ENCODE measurements at places on chromosomes 12 and 14. TPM values are rescaled to one million over a fixed set of nuclear protein-coding genes. Genes with fewer than 3 reads are reported as not detected.

DNA sequence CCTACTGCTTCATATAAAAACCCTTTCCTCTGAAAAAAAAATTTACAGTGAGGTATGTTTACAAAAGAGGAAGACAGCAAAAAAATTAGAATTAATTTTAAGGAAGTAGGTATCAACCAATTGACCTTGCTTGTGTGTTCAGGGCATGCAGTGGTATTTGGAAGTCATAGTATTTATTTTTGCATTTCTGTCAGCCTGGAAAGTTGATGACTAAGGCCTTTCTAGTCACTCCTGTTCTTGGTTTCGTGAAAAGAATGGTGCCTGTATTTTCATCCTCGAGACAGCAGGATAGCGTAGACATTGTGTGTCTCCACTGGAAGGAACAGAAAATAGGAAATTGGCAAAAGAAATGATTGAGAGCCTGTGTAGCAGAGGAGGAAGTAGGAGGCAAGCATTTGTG, 24.5 kb downstream of the SLC16A7 start:
- peak; percentile 43 for DNase-seq

Gene VPS29
- 120 TPM for polyA plus RNA-seq

Gene GLI1
- polyA plus RNA-seq = 0.45 TPM

Gene PLBD1
- polyA plus RNA-seq = 0.39 TPM

GRCh38 chr12:71092290-71092689, 65.5 kb downstream of the TSPAN8 start:
- DNase-seq = no peak

DNA sequence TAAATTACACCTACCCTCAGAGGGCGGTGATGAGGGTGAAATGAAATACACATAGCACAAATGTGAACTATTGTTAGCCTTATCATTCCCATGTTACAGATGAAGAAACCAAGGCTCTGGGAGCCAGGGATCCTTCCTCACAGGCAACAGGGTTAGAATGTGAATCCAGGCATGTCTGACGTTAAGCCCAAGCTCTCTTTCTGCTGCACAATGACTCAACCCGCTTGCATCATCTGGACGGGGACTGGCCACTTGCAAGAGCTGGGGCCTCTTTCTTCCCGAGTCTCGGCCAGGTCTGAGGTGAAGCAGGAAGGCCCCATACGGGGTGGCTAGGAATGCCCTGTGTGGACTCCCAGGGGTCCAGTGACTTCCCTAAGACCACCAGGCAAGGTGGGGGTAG, 105.2 kb downstream of the RBM19 start:
- no peak for DNase-seq

Gene TPPP2
- not detected for polyA plus RNA-seq

GRCh38 chr12:69331909-69332684, 16.1 kb upstream of the LYZ start:
- no peak for DNase-seq

Gene FGD6
- not detected for polyA plus RNA-seq

- DNase-seq = no peak
Observed at GRCh38 chr12:26546535-26547314, 286.3 kb downstream of the ITPR2 start.

Gene AMN1
- 29.2 TPM for polyA plus RNA-seq

DNA sequence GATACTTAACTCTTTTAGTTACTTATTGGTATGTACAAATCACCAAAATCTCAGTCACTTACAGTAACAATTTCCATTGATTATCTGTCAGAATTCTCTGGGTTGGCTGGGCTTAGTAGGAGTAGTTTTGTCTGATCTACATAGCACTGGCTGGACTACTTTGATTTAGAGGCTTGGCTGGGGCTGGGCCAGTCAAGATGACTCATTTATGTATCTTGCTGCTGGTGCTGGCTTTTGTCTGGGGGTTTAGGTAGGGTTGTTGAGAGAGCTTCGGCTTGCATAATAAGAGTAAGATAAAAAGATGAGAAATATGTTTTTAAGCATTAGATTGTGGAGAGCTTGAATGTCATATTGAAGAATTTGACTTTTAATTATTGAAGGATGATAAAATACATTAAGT, 1093.7 kb downstream of the SLC6A15 start:
- DNase-seq = no peak

Gene MORN3
- polyA plus RNA-seq = 0.28 TPM

- DNase-seq = no peak
Observed at GRCh38 chr14:104510216-104510615, 69.3 kb upstream of the C14orf180 start.

GRCh38 chr14:99309220-99309766, 37.3 kb upstream of the BCL11B start:
- DNase-seq = no peak

Gene SRGAP1
- polyA plus RNA-seq = 0.26 TPM

DNA sequence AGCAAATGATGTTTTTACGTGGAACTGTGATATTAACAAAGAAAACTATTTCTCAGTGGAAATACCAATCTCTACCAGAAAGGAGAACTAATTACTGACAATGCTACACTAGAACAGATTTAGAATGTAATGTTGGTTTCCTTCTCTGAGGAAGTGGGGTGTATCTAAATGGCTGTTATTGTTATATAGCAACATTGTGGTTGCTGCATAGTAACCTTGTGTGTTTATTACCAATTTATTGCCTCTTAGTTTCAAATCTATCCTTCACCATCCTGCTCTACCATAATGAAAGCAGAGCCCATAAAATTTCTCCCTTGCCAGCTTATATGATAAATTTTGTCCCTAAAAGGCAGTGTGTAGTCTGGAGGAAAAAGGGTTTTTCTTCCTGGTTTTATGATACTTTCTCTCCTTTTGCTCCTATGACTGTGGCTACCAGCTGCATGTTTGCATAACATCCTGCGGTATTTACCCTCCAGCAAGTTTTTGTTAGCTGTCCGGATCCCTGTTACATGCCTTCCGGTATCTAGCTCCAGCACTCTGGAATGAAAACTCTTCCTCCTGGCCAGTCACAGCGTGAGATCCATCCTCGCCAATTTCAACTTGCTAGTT, 5.7 kb upstream of the KLRK1 start:
- peak; percentile 73 for DNase-seq

DNA sequence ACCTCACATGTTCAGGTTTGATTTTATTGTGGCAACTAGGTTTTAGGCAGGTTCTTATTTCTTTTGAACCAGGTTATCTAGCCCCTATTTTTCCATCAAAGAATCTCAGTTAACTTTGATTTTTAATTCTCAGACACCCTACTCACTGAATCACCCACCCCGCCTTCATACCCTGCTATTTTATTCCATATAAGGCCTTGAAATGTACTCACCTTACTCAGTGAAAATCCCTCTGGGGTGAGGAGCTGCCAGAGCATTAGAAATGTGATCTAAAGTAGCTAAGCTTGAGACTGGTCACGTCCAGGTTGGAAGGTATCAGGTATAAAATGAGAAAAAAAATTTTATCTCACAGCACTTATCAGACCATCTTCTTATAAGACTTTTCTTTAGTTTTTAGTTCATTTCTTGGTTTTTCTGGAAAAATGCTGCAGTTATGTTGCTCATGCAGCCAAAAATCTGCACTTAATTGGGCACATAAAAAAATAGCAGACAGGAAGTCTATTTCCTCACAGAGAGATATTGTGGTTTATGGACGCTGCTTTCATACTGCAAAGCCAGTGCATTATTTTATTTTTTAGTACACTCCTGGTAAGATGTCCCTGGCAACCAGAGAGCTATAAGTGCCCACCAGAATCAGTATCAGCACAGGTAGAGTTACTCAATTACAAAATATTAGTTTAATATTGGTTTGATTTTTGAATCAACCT, 101.5 kb upstream of the CCDC91 start:
- DNase-seq = no peak

- DNase-seq = no peak
Observed at GRCh38 chr12:84929501-84929900, 16.9 kb upstream of the SLC6A15 start.

Gene OR4K15
- polyA plus RNA-seq = not detected

- DNase-seq = no peak
Observed at GRCh38 chr14:54718046-54718445, 151.1 kb downstream of the SAMD4A start.

Gene TOMM20L
- polyA plus RNA-seq = not detected

- no peak for DNase-seq
Observed at GRCh38 chr12:132503618-132504204, 13.8 kb downstream of the FBRSL1 start.

GRCh38 chr14:58732387-58732786, 94.6 kb downstream of the DACT1 start:
- DNase-seq = no peak

Gene LYZ
- 18.6 TPM for polyA plus RNA-seq

- peak; percentile 91 for DNase-seq
Observed at GRCh38 chr14:101761032-101761880, at the start of gene PPP2R5C. Gene PPP2R5C, plus strand, starts transcription at chr14:101761709. Its CDS starts 185 bp downstream, at chr14:101761894.

DNA sequence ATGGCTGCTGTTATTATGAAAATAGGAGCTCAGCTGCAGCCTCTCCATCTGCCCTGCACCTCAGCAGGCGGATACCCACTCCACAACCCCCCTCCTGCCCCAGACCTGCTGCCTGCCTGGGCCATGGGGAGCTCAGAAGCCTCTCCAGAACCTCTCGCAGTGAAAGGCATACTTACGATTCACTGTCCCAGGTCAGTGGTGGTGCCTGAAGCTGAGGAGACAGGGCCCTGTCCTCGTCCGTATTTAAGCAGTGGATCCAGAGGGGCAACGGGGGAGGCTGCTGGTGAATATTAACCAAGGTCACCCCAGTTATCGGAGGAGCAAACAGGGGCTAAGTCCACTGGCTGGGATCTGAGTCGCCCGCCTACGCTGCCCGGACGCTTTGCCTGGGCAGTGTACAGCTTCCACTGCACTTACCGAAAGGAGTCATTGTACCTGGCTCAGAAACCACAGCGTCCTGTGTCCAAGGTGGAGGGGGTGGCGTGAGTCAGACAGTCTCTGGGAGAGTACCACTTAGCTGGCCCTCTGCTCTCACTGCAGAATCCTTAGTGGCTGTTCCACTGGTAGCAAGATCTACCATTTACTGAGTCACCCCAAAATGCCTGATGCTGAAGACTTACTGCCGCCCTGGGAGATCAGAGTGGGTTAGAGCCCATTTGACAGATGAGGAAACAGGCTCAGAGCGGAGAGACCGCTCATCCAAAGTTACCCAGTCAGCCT, at the start of gene SERPINA1:
SERPINA1 (minus strand) TSS at position 219 of the 720 bp plus-strand sequence. CDS start 5,365 bp downstream, outside the sequence.
- DNase-seq = no peak

DNA sequence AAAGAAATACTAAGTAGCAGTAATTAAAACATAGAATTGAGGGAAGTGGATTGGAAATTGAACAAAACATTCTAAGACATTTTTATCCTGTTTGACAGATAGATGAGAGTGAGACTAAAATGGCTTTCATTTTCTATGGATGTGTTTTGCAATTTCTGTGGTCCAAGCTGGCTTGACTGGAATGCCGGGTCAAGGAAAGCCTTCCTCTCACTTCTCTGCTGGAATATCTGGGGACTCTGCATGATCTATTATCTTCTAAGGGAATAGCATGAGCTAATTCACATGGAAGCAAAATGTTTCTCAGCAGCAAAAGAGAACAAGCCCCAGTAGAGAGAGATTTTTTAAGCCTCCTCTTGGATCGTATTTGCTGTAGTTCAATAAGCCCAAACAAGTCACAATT, 407.9 kb upstream of the ATXN7L3B start:
- DNase-seq = no peak

DNA sequence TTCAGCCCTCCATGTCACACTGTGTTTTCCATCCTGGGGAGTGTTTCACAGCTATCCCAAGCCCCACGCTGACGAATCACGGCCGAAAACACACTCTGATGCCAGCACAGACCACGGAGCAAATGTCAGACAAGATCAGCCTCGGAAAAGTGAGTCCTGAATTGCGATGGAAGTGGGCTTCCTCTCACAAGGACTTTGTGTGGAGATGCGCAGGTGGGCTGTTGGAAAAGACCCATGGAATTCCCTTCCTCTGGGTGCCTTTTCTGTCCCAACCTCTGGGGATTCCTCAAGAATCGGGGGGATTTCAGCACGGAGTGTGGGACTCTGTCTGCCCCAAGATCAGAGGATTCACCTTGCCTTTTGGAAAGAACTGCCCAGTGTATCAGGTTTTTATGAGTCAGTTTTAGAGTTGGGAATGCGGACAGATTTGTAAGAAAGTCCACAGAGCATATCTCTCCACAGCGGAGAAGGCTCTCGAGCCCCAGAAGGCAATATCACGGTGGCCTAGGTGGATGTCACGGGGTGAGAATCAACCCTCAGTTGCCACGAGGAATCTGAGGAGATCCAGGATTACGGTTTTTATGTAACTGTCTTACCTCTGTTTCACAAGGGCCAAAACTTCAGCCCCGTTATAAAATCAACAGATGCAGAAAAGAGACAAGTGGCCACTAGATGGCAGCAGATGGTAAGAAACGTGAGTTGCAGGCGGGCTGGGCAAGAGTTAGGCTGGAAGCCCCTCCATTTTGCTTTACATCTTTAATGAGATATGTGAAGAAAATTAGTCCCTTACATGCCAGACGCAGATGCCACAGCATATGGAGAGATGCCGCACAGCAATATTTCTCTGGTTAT, 201.9 kb downstream of the DAD1 start:
- DNase-seq = peak; percentile 78

- no peak for DNase-seq
Observed at GRCh38 chr14:98293576-98293975, 978.4 kb downstream of the BCL11B start.

Data from naive B cell (primary cell).